ENCODE measurements at places on chromosomes 4 and X.
A peak's percentile ranks its signal among the peaks of the same experiment; 100 is the strongest.

DNA sequence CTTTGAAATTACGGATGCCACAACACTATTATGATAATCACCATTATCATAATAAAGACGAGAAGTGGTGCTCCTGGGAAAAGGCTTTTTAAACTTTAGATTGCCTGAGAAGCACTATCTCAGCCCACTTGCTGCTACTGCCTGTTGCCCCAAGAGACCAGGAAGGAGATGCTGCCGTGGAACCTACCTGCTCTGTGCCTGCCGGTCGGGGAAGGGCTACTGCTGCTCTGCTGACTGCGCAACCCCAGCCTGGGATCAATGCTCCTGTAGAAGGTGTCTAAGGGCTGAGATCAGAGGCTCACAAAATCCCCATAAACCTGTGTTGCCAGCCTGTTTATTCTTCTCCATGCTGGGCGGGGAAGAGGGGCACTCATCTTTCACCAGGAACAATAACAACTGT, 145.3 kb upstream of the VCX3B start:
- no peak for DNase-seq

DNA sequence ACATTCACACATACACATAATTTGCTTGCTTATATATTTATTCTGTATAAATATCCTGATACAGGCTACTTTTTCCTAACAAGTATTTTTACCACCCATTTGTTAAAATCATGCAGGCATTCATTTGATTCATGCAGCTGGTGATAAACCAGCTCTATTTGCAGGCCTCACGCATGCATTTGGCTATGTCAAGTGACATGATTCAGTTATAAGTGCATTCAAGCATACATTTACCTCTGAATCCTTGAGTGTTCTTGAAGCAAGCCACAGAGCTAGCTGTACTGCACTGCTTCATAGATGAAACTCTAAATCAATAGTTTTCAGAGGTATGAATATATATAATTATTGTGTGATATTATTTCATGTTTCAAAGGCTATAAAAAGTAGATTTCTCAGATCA, 544.0 kb upstream of the AGA start:
- no peak for DNase-seq

DNA sequence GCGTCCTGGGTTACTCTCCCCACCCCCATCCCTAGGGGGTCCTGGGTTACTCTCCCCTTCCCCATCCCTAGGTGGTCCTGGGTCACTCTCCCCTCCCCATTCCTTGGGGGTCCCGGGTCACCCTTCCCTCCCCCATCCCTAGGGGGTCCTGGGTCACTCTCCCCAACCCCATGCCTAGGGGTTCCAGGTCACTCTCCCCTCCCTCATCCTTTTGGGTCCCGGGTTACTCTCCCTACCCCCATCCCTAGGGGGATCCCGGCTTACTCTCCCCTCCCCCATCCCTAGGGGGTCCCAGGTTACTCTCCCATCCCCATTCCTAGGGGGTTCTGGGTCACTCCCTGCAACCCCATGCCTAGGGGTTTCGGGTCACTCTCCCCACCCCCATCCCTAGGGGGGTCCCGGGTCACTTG, 1.5 kb downstream of the ASMTL start:
- no peak for DNase-seq

- DNase-seq, result no peak
Observed at GRCh38 chr4:78369679-78370078, 181.9 kb upstream of the ANXA3 start.

DNA sequence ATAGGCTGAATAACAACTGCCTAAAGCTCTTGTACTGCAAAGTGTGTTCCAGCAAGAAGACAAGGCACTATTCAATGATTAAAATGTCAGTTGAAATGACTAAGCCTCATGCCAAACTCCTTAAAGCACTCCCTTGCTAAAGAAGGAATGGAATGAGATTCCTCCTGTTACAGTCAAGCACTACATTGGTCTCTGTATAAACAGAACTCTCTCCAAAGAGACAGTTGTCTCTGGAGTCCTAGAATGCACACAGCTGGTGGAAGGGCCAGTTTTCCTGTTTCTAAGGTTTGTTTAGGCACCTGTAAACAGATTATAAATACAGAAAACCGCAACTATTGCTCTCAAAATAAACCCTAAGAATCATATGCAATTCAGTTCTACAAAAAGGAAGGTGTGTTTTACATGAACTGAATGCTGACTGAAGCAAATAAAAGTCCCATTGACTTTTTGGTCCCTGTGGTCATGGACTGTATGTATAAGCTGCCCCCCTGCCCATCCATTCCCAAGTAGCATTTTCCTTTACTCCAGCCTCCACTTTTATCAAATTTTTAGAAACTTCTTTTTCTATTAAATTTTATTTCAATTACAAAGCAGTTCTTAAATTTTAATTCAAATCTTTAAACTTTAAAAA, 47.0 kb downstream of the FAT1 start:
- no peak for DNase-seq

DNA sequence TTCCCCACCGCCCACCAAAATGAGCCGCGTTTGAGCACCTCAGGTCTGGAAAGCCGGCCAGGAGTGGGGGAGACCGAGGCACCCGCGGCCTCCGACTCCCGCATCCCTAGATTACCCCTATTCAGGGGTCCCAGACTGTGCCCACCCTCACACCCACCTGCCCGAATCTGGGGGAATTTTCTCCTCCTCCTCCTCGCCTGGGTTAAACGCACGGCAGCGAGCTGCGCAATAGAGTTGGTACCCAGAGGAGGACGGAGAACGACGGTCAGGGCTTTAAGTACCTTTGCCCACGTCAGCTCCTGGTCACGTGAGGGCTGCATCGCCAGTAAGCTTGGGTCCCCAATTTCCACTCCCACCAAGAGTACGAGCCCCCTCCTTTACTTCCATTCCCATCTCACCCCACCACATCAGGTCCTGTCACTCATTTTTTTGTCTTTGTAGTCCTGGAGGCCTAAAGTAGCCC, at the start of gene ARMCX2:
TSS of gene ARMCX2 (minus strand) at position 250 of the 463 bp plus-strand sequence. CDS start 2,262 bp downstream, outside the sequence.
- DNase-seq, result peak; percentile 23

DNA sequence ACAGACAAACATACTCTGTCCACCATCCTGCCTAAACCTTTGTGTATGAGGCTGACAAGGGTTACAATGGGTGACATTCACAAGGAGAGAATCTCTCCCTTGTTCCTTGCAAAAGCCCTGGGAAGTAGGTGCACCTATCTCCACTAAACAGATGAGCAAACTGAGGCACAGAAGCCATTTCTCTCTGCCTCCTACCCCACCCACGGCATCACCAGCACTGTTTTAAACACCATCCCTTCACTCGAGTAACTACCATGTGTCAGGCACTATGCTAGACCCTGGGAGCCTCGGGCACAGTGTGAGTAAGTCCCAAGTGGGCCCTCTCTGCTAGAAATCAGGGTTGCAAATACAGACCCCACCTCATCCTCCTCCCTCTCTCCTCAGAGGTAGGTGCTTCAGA, 899 bp downstream of the LYAR start:
- no peak for DNase-seq

- DNase-seq, result no peak
Observed at GRCh38 chr4:38145741-38146140, 185.5 kb downstream of the PTTG2 start.

DNA sequence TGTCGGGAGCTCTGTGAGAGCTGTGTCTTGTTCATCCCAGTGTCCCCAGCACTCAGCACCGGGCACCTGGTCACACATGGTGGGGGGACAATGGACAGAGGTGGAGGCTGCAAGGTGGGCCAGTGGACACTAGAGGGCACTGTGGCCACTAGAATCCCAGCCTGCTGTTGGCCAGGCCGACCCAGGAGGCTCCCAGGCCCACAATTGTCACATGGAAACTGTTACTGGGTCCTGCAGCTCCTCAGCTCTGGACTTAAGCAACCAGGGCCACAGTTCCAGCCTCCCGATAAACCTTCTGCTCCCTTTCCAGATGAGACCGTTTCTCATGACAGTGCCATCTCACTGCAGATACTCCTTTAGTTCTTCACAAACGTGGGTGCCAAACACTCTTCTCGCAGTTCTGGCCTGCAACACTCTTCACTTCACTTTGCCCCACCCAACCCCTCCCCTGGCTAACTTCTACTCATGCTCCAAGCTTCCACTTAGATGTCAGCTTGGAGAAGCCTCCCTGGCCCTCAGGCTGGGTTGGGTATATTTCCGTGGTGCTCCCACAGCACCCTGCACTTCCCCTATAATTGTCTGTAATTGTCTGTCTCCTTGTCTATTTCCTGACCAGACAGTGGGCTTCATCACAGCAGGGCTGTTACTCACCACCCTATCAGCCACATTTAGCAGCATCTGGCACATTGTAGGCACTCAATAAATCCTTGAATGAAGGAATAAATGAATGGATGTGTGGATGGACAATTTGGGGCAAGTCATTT, 3.5 kb upstream of the IQSEC2 start:
- DNase-seq, result peak; percentile 72

DNA sequence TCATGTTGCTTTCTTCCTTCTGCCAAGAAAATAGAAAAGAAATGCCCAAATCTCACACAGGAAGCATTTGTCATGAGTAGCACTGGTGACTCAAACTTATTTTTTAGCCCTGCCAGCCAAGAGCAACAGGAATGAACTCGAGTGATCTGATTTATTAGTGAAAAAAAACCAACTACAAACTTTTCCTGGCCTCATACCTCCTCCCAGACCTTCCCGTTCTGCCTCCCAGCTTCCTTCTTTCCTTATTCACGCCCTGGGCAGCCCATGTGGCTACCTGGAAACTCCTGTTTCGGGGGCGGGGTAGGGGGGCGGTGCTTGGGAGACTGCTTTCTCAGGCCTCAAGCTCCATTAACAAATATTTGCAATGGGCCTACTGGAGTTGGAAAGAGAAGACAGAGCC, 178.5 kb downstream of the NHS start:
- no peak for DNase-seq

DNA sequence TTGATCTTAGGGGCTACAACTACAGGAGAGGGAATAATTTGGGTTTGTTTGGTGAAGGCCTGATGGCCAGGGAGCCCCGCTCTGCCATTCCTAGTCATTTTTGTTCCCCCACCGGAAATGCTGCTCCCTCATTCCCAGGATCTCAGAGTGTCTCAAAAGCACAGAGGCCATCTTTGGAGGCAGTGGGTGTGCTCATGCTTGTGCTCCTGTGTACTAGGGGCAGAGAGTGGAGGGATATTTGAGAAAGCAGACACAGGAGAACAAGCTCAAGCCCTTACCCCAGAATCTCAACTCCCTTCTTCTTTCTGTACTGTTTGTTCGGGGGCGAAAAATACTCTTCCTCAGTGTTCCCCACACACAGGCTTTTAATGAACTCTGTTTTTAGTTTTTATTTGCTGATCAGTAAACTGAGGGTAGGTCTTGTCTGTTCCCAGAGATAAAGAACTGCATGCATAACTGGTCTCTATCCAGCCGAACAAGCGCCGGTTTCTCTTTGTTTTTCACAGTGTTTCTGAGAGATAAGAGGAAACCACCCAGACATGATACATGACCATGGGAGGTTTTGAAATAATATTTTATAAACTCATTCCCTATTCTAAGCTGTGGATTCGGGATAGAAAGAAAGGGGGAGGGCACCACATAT, 32.9 kb upstream of the XK start:
- DNase-seq, result no peak

DNA sequence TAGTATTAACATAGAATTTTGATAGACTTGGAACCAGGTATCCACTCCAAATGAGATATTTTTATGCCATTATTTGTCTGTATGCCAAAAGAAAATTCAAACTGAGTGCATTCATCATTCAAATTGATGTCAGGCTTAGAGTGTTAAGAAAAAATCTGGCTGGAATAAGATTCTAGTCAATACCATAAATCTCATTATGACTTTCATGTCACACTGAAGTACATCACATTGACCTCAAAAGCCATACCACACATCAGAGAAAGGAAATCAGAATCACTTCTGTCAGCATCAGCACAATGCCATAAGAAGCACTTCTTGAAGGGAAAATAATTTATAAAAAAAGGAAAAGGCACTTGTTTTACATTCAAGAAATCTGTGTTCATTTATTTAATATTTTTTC, 119.0 kb upstream of the BMP3 start:
- DNase-seq, result no peak

GRCh38 chr4:122309988-122310626, 68.7 kb upstream of the ADAD1 start:
- peak; percentile 11 for DNase-seq

DNA sequence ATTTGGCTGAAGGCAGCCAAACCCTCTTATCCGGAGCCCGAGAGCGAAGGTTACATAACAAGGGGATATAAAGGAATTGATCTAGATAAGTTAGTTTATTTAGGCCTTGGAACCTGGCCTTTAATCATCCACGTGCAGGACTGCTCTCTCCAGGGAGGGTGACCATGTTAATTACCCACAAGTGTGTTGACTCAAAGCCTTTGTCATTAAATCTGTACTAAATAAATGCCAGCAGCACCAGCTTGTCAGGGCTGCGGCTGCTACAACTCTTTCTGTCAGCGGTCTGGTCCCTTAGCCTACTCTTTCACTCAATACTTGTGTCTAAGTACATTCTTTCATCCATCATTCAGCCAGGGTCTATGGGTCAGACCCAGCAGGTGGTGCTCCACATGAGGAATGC, 206.1 kb downstream of the TBCK start:
- no peak for DNase-seq

DNA sequence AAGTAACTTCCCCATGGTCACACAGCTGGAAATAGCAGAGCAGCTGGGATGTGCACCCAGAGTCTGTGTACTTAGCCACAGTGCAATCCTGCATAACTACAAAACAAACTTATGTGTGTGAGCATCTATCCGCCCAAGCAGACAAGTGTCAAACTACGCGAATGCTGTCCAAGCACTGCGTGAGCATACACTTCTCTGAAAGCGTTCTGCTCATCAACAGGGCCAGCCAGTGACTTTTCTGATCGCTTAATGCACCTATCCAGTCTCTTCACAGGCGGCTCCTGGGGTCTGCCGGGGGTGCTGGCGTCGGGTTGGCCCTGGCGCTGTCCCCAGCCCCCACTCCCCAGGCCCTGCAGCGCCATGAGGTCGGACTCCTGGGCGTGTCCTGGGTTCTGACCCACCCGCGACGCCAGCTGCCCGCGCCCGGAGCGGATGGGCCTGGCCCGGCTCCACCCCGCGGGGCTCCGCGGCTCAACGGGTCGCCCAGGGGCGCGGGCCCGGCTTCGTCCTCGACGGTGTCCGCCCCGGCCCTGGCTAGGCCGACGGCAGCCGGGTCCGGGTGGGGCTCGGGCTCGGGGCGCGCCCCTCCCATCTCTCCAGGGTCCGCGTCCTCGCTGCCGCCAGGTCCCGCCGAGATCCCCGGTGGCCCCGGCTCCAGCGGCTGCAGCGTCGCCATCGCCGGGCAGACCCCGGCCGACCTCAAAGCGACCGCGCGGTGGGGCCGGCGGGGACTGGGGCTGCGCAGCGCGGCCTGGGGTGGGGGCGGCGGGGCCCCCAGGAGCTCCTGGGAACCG, 1.3 kb upstream of the ZNF141 start:
- peak; percentile 28 for DNase-seq

All from natural killer cell (primary cell).